ENCODE measurements at places on chromosomes 12 and 14. TPM values are rescaled to one million over a fixed set of nuclear protein-coding genes. Genes with fewer than 3 reads are reported as not detected.

RTL1 gene
- not detected for total RNA-seq

LRRC74A gene
- total RNA-seq = not detected

PIWIL1 gene
- total RNA-seq = not detected

KRT85 gene
- total RNA-seq = not detected

KRT83 gene
- total RNA-seq = not detected

NEUROD4 gene
- not detected for total RNA-seq

TAS2R13 gene
- 0.92 TPM for total RNA-seq

GRCh38 chr12:89702503-89702902 is 6.1 kb downstream of the ATP2B1 start:
- DNase-seq = no peak
- H3K4me3 ChIP-seq = no peak overlapping the region
- H3K27ac ChIP-seq = no peak overlapping the region

GRCh38 chr14:70398706-70399431 is 18.0 kb downstream of the SYNJ2BP start:
- no peak for DNase-seq
- H3K27ac ChIP-seq = no peak overlapping the region
- no peaks in the 10 kb centered on the region for H3K27me3 ChIP-seq
- H3K36me3 ChIP-seq = peaks cover 17% of the 10 kb centered on the region
- H3K4me1 ChIP-seq = no peaks in the 10 kb centered on the region

GRCh38 chr12:15278816-15279658 is 43.3 kb upstream of the PTPRO start:
- no peaks in the 10 kb centered on the region for H3K36me3 ChIP-seq
- H3K4me1 ChIP-seq = peaks cover 32% of the 10 kb centered on the region
- no peak overlapping the region for H3K4me3 ChIP-seq
- peak; percentile 89 for DNase-seq
- H3K27ac ChIP-seq = peak overlapping the region; percentile 53

DNA sequence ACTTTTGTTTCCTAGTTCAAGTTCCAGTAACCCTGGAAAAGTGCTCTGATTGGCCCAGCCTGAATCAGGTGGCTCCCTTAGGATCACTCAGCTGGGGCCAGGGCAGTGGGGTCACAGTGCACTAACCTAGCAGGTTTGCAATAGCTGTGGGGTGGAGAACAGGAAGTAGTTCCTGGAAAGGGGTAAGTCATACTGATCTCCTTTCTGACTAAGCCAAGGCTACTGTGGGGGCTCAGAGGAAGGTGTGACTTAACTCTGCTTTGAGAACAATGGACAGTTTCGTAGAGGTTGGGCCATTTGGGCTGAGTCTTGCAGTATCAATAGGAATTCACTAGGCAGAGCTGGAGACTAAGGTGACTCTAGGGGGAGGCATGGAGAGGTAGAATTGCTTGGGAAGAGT is 89.4 kb downstream of the KIF26A start:
- no peaks in the 10 kb centered on the region for H3K36me3 ChIP-seq
- H3K4me1 ChIP-seq = peaks cover 10% of the 10 kb centered on the region
- no peak overlapping the region for H3K27ac ChIP-seq
- H3K27me3 ChIP-seq = peaks cover 22% of the 10 kb centered on the region

- no peak overlapping the region for H3K27ac ChIP-seq
- no peaks in the 10 kb centered on the region for H3K36me3 ChIP-seq
- H3K27me3 ChIP-seq = no peaks in the 10 kb centered on the region
- peaks cover 16% of the 10 kb centered on the region for H3K4me1 ChIP-seq
- H3K4me3 ChIP-seq = no peak overlapping the region
Observed at GRCh38 chr14:103329401-103330347, 4.4 kb upstream of the EIF5 start.

DNA sequence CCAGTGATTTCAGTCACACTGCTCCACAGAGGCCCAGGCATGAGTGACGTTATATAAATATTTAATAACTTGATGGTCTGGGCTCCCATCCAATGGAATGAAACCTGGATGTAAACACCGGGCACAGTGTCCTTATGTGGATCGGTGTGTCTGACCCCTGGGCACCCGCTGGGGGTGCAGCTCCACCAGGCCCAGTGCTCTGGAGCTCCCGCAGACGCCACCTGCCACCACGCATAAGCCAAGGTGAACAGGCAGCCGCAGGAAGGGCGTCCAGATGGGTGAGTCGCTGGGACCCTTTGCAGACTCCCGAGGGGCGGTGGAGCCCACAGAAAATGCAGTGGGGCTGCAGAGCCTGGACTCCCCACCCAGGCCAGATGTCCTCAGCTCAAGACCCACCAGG is 121.6 kb downstream of the SCARB1 start:
- no peak overlapping the region for H3K27ac ChIP-seq
- no peaks in the 10 kb centered on the region for H3K27me3 ChIP-seq
- H3K4me1 ChIP-seq = peaks cover 39% of the 10 kb centered on the region
- DNase-seq = no peak
- no peaks in the 10 kb centered on the region for H3K36me3 ChIP-seq

DNA sequence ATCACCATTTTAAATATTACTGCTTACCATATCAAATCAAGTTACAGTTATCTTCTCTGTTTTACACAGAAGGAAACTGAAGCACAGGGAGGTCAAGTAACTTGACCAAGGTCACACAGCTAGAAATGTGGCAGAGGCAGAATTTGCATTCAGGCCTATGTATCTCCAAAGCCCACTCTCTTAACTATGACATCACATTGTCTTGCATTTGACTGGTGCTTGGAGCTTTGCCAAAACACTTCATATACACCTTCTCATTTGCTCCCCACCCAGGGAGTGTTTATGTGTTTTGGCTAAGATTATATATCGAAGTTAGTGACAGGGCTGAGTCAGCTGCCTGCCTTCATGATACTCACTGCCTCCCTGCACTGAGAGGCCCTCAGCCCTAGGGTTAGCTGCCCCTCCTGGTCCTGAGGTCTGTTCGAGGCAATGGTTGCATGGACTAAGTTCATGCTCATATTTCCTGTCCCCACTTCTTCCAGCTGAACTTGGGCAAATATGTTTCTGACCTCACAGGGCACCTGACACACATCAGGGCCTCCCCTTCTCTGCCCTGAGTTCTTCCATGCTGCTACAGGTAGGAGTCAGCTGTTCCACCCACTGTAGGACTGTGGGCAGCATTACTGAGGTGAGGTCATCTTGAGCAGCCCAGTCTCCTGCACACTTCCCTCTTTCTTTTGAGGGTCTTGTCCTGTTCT is 1.8 kb downstream of the GALNT6 start:
- no peak overlapping the region for H3K4me3 ChIP-seq
- no peak for DNase-seq
- peaks cover 7% of the 10 kb centered on the region for H3K27me3 ChIP-seq

DNA sequence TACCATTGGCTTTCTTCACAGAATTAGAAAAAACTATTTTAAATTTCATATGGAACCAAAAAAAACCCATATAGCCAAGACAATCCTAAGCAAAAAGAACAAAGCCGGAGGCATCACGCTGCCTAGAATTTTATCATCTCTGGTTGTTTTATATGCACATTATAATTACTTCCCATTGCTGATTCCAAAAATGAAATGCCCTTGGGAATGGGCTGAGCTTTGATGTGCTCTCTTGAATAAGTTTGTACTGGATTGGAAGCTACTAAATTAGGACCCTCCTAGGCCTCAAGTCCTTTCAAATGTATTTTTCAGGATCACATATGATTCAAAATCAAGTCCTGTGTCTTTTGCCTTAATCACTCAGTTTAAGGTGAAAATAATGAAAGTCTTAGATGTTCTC is 58.9 kb upstream of the DUSP6 start:
- no peak overlapping the region for H3K4me3 ChIP-seq
- H3K27ac ChIP-seq = no peak overlapping the region
- H3K27me3 ChIP-seq = no peaks in the 10 kb centered on the region
- H3K36me3 ChIP-seq = no peaks in the 10 kb centered on the region
- DNase-seq = no peak

- no peak overlapping the region for H3K27ac ChIP-seq
- peaks cover 24% of the 10 kb centered on the region for H3K4me1 ChIP-seq
- no peak for DNase-seq
- no peak overlapping the region for H3K4me3 ChIP-seq
- peaks cover 6% of the 10 kb centered on the region for H3K36me3 ChIP-seq
- H3K27me3 ChIP-seq = no peaks in the 10 kb centered on the region
Observed at GRCh38 chr12:12333407-12334366, 16.4 kb downstream of the MANSC1 start.

DNA sequence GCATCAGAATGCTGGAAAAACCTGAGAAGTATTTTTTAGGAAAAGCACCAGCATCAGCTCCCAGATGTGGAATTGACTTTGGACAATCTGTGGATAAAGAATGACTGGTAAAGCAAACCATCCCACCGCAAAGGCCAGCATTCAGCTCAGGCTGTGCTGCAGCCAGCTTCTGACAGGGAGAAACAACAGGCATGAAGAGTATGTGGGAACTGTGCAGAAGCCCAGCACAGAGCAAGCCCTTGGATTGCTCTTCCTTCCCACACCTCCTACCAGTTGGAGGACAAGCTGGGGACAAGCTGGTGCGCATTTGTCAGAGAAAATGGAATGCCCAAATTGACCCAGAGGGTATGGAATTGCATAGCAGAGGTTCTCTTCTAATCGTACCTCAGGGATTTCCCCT is 228.1 kb downstream of the ANO2 start:
- no peak overlapping the region for H3K4me3 ChIP-seq
- H3K27me3 ChIP-seq = no peaks in the 10 kb centered on the region
- H3K36me3 ChIP-seq = no peaks in the 10 kb centered on the region
- no peak overlapping the region for H3K27ac ChIP-seq
- no peaks in the 10 kb centered on the region for H3K4me1 ChIP-seq
- DNase-seq = no peak

DNA sequence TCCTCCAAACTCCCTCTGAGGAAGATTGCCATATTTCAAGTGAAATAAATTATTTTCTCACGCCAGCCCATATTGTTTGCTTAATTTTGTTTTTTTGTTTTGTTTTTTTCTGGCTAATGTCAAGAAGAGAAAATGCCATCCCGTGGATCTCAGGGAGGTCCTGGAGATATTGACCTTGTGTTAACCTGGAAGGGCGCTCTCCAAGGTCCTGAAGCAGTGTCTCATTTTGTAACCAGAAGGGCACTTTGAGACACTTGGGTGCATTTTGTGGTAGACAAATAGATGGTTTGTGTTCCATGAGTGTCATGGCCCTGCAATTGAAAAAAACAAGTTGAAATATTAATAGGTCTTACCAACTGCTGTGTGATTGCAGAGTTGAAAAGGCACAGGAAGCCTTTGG is 268.9 kb downstream of the SUDS3 start:
- no peaks in the 10 kb centered on the region for H3K36me3 ChIP-seq
- DNase-seq = no peak
- H3K4me1 ChIP-seq = no peaks in the 10 kb centered on the region
- H3K27ac ChIP-seq = no peak overlapping the region
- no peak overlapping the region for H3K4me3 ChIP-seq

GRCh38 chr12:58629376-58629775 is 290.9 kb downstream of the LRIG3 start:
- H3K36me3 ChIP-seq = no peaks in the 10 kb centered on the region
- DNase-seq = no peak
- H3K27me3 ChIP-seq = no peaks in the 10 kb centered on the region
- no peak overlapping the region for H3K4me3 ChIP-seq

DNA sequence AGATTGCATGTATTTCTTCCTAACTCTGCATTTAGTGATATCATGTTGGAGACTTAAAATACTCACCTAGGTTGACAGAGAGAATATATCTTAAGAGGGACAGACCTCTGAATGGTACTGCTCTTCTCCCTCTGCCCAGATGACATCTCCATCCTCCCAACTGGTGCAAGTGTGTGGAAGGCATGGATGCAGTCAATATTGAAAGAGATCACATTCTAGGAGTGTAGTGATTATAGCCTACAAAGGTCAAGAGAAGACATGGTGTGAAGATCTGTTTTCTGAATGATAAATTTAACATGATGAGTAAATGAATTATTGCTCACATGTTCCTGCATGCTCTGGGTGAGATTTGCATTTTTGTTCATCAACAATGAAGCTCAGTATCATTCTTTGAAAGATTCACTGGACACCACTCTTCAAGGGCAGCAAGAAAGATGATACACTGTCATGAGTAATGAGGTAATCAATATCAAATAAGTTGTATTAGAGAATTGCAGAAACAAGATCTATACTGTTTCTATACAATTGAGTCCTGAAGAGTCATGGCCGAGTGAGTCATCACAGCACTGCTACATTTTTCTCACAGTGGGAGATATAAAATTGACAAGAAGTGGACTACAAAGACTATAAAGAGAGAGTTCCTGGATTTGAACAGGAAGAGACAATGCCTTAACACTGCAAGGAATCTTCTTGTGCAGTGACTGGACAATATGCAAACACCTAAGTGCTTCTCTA is 183.3 kb upstream of the KRR1 start:
- H3K27me3 ChIP-seq = no peaks in the 10 kb centered on the region
- H3K4me3 ChIP-seq = no peak overlapping the region
- DNase-seq = no peak
- no peak overlapping the region for H3K27ac ChIP-seq
- H3K36me3 ChIP-seq = no peaks in the 10 kb centered on the region

GRCh38 chr14:89598548-89599186 is 181.6 kb upstream of the FOXN3 start:
- no peak overlapping the region for H3K27ac ChIP-seq
- no peak for DNase-seq
- H3K36me3 ChIP-seq = no peaks in the 10 kb centered on the region
- no peak overlapping the region for H3K4me3 ChIP-seq

DNA sequence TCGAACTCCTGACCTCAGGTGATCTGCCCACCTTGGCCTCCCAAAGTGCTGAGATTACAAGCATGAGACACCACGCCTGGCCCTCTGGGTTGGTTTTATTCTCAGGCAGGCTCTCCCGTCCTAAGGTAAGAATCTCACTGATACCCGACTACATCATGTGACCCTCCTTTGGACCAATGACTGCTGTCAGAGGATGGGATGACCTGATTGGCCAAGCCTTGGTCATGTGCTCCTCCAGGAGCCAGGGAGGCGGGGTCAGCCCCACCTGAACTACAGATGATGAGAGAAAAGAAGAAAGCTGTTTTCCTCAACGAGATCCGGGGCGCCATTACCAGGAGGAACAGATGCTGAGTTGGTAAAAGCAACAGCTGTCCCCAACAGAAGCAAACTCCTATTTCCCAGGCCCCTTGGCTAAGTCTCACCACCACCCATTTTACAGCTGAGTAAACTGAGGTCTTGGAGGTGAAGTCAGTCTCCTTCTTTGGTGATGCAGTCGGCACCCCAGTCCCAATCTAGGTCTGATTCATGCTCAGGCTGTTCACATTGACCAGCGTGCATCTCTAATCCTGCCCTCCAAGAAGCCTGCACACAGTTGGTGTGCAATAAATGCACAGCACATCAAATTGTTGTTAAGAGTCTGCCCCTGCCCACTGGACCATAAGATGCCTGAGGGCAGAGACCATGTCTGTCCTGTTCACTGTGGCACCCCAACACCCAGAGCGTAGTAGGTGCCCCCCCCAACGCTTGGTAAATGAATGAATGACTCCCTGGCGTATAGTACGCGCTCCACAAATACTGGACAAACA is 118.8 kb downstream of the SCARB1 start:
- no peaks in the 10 kb centered on the region for H3K36me3 ChIP-seq
- peaks cover 39% of the 10 kb centered on the region for H3K4me1 ChIP-seq
- peak overlapping the region; percentile 79 for H3K27ac ChIP-seq
- H3K27me3 ChIP-seq = no peaks in the 10 kb centered on the region

- H3K4me1 ChIP-seq = peaks cover 23% of the 10 kb centered on the region
- no peak overlapping the region for H3K4me3 ChIP-seq
- no peak overlapping the region for H3K27ac ChIP-seq
Observed at GRCh38 chr14:61609884-61610283, 85.4 kb upstream of the HIF1A start.
